HS-27A (cell line): ENCODE measurements at places on chromosomes 16 and 17.

DNA sequence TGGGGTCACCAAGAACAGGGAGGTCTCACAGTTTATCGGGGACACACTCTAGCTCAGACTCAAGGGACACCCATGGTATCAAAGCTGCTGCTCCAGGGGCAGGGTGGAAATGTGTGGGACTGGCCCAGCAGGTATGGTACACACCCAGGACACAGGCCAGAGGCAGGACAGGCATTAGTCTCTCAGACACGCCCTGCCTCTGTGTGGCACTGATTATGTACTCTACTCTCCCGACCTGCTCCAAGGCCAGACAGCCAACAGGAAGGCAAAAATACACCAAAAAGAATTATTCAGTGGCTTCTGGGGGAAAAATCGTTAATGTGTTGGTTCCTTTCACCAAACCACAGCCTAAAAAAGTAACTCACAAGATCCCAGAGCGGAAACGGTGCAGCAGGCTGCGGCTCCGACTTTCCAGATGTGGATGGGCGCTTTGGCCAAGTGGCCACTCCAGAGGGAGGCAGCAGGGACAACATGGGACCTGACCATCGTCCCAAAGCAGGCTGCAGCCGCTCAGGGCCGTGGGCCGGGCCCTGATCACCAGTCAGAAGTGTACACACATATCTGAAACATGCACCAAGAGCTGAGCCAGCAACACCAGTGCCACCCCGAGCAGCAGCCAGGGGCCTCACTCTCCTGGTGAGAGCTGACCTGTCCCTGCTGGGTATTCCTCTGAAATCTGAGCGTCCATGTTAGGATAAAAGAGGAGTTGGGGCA lies 1.0 kb upstream of the SIRT7 start:
- DNase-seq = no peak

DNA sequence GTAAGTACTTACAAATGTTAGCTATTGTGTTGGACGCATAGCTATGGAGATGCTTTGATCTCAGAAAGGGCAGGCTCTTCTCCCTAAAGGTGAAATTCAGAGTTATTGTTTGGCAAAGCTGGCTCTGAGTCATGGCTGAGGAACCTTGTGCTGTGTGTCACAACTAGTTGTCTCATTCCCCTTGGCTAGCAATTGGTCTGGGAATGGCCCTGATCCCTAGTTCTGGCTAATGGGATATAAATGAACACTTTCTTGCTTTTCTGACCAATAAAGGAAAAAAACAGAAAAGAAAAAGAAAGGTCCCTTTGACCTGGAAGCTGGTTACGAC lies 210.6 kb downstream of the MAP2K4 start:
- DNase-seq = no peak

- no peak for DNase-seq
These were observed at the start of gene MCRIP2 for GRCh38 chr16:641326-642188. MCRIP2 (plus strand) TSS chr16:641828; CDS start chr16:641992, 164 bp downstream.

GRCh38 chr17:65163990-65164495 lies 26.9 kb downstream of the RGS9 start:
- no peak for DNase-seq

DNA sequence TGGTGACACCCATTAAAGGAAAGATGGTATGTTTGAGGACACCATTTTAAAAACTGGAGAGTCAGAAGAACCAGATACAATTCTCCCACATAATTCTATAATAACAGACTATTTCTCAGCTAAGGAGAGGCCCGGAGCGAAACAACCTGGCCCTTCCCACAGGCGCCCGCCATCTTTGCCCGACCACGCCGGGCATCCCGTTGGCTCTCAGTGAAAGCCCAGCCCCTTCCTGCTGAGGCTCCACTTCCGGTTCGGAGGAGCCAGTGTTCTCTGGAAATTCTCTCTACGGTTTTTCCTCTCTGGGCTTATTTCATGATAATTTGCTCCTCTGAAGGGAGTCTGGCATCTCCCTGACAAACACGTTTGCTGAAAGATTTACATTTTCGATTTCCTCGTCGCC lies 175.7 kb downstream of the AXIN2 start:
- DNase-seq = no peak

- no peak for DNase-seq
These were observed 8.3 kb upstream of the PYDC1 start for GRCh38 chr16:31225193-31225592.

GRCh38 chr16:81730090-81731051 lies 48.7 kb upstream of the PLCG2 start:
- DNase-seq = no peak

- no peak for DNase-seq
These were observed 6.9 kb downstream of the CAMKK1 start for GRCh38 chr17:3885970-3886369.

DNA sequence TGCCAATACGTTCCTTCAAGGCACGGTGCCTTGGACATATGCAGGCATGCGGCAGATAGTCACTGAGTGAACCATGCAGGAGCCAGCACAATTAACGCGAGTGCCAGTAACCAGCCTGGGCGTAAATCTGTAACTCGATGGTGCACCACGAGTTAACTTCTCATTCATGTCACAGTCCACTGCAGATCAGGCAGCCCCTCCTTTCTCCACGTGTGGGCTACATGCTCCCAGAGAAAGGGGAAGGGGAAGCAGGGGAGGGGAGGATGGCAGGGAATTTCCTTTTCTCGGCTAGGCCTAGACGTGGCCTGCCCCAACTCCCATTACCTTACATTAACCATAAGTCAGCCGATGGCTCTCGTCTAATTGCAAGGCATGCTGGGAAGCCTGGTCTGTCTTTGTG lies 287.9 kb downstream of the CPPED1 start:
- DNase-seq = no peak

DNA sequence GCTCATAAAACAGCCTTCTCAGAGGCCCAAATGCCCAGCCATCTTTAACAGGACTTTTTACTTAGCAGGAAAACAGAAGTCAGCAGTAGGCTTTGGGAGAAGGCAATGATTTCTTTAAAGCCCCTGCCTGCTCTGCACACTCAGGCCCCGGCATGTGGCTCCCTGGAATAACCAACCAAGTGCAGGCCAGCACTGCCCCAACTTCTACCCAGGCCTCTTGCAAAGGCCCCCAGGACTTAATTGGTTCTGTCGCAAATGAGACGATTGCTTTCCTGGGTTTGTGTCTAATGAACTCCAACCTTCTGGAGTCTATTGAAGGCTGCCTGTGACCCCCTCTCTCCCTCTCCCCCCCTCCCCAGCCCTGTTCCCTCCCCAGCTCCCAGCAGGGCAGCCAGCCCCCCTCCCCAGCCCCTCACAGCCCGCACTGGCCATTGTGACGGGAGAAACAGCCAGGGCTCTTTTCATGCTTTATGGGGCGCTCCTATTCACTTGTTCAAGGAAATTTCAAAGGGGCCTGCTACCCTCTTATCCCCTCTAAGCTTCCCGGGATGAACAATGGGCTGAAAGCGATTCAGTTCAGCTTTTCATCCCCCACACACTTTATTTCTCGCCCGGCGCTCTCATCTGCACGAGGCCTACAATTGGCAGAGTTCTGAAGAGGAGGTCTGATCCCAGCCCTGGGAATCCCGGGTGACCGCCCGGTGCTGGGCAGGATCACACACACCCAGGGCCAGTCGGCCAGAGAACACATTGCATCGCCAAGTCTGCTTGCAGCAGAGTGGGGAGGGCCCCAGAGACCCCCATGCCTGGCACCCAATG lies 15.5 kb downstream of the AXIN2 start:
- DNase-seq = no peak

- DNase-seq = no peak
These were observed 193.6 kb downstream of the CCDC182 start for GRCh38 chr17:57551321-57552079.
